ENCODE measurements at places on chromosomes 1 and 21.

GRCh38 chr1:228989176-228989575 lies 253.9 kb downstream of the RHOU start:
- DNase-seq = no peak

GRCh38 chr1:208150833-208151458 lies 93.2 kb downstream of the PLXNA2 start:
- no peak for DNase-seq

GRCh38 chr1:151867765-151868411 lies 14.4 kb upstream of the THEM5 start:
- no peak for DNase-seq

- DNase-seq = no peak
Observed at GRCh38 chr1:197441999-197442414, 174.0 kb downstream of the CRB1 start.

DNA sequence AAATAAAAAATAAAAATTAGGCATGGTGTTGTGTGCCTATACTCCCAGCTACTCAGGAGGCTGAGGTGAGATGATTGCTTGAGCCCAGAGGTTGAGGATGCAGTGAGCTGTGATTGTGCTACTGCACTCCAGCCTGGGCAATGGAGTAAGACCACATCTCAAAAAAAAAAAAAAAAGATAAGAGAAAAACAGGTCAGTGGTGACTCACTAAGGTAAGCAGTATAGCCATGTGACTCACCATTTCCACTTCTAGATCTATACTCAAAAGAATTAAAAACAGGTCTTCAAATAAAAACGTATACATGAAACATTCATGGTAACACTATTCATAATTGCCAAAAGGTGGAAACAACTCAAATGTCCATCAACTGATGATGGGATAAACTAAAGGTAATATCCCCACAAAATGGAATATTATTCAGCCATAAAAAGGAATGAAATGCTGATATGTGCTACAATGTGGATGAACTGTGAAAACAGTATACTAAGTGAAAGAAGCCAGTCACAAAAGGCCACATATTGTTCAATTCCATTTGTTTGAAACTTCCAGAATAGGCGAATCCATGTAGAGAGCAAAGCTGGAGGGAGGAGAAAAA lies 75.1 kb downstream of the ZNF281 start:
- no peak for DNase-seq

GRCh38 chr1:226373376-226373775 lies 34.5 kb downstream of the PARP1 start:
- no peak for DNase-seq

DNA sequence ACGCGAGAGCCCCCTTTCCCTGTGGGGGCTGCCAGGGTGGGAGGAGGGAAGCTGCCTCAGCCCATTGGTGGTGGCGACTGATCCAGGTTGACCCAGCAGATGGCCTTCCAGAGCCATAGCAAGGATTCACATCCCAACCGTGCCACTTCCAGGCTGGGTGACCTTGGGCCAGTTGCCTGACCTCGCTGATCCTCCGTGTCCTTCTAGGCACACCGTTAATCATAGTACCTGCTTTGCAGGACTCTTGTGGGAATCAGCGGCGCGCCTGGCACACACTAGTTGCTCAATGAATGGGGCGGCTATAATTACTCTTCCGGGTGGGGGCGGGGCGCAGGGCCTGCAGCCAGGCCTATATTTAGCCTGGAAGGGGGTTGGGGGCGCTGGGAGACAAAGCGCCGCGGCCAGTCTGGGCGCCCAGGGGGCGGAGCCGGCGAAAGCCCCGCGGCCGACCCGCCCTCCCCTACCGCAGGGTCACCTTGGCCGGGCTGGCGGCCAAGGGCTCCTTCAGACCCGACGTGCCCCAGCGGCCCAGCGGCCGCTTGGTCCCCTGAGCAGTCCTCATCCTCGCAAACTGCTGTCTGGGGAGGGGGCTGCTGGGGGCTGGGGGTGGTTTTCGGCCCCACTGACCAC lies 5.1 kb downstream of the HSPB7 start:
- no peak for DNase-seq

All from activated CD4-positive, CD25-positive, alpha-beta regulatory T cell (primary cell).